Epithelial cell of proximal tubule (primary cell): ENCODE measurements at places on chromosomes 13 and 19.

DNA sequence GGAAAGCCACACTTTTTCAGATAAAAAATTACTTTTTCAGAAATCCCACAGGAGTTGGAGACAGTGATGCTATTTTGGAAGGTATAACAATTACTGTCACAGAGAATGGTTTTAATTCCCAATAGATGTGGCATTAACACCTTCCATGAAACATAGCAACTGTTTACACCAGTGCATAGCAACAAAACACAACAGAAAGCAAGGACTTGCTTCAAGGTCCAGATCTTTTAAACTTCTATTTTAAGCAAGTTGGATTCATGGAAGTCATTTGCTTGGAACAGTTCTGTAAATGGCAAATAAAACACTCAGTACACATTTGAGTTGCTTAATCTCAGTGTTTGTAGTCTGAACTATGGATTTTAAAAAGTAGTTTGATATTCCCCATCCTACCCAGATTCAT, 385.9 kb upstream of the SPRY2 start:
- DNase-seq = no peak

GRCh38 chr13:36559375-36559774, 114.4 kb upstream of the SERTM1 start:
- DNase-seq = no peak

DNA sequence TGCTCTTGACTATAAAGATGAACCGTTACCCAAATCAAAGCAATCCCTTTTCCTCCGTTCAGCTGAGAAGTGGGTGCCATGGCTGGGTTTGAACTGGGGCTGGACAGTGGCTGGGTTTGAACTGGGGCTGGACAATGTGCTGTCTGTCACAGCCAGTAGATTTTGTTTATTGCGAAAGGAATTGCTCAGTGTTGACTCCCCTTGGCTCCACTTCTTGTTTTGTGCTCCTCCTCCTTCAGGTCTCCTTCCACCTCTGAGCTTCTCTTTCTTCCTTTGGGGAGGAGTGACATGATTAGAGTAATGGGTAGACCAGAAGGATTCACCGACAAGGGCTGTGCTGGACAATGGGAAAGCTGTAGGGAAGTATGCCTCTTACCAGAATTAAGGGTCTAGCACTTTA, 19.4 kb upstream of the MBNL2 start:
- DNase-seq = no peak

GRCh38 chr19:54517483-54517882, 14.9 kb downstream of the LAIR2 start:
- DNase-seq = no peak

DNA sequence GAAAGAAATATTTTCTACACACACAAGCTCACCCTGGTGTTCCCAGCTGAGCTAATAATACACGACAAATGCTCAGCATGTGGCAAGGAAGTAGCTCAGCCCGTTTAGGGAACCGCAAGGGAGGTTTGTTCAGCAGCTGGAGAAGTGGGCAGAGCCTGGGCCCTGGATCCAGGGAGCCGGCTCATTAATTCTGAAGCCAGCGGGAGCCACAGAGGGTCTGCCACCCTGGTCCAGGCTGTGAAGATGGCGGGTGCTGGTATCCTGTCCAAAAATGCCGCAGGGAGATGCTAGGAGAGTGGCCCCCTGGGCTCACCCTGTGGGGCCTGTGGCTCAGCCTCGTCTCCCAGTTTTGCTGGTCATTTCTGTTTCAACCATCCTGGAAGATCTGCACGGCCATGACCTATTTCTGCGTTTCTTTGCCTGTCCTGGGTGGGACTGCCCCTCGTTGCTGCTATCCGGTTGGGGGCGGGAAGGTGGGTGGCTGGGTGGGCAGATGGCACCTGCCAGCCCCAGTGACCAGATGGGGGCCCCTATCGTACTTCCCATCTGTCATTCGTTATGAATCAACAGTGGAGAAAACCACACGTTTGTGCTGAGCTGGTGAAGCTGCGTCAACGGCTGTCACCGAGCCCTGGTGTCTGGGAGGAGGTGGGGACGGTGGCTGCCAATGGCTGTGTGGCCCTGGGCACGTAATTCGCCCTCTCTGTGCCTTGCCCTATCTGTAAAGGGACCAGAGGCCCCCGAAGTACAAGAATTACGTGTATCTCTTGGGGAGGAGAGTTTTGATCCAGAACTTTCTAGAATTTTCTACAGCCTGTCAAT, 2.7 kb upstream of the GNA15 start:
- no peak for DNase-seq

GRCh38 chr13:71866335-71867130, 471 bp downstream of the DACH1 start:
- DNase-seq = no peak

GRCh38 chr13:106533101-106533942, 2.1 kb downstream of the EFNB2 start:
- peak; percentile 48 for DNase-seq

- no peak for DNase-seq
These were observed 44.8 kb downstream of the FLT1 start for GRCh38 chr13:28449826-28450773.

- DNase-seq = no peak
These were observed 81.7 kb downstream of the TNFRSF19 start for GRCh38 chr13:23651887-23652286.

- no peak for DNase-seq
These were observed 8.1 kb upstream of the LILRB4 start for GRCh38 chr19:54654447-54655321.

- DNase-seq = no peak
These were observed 15.5 kb upstream of the DCLK1 start for GRCh38 chr13:36146511-36147269.

- no peak for DNase-seq
These were observed 1.9 kb downstream of the NAPA start for GRCh38 chr19:47512948-47513319.

DNA sequence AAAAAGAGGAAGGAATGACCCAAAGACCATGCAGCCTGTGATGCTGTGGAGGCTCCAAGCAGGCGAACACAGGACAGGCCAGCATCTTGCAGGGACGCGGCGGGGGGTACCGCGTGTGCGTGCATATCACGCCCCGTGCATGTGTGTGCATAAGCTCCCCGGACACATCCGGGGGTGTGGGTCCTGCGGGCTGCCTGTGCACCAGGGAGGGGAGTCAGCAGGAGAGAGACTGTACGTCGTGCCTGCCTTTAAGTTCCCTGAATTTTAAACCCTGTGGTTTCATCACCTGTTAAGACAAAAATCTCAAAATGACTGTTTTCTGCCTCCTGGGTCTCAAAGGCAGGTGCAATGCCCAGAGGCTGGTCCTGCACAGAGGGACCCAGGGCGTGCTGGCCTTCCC, 16.6 kb downstream of the ADAT3 start:
- DNase-seq = no peak

- DNase-seq = no peak
These were observed 497.3 kb downstream of the KLF5 start for GRCh38 chr13:73556128-73556527.

DNA sequence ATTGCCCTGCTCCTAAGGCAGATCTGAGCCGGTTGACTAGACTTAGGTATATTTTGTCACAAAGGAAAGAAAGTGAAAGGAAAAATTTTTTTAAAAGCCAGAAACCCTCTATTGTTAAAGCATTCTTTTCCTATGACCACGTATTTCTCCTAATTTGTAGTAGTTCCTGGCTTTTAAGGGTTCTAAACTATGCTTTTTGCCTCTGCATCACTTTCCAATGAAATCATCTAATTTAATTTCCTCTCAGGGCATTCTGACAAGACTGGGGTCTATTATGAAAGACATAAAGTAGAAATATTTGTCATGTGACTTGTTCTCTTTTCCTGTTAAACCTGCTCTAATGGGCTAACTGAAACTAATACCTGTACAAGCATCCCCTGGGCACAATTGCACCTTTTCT, 233.0 kb upstream of the PRR20A start:
- DNase-seq = no peak
